ENCODE measurements at places on chromosomes 12 and 14. TPM values are rescaled to one million over a fixed set of nuclear protein-coding genes. Genes with fewer than 3 reads are reported as not detected.

DNA sequence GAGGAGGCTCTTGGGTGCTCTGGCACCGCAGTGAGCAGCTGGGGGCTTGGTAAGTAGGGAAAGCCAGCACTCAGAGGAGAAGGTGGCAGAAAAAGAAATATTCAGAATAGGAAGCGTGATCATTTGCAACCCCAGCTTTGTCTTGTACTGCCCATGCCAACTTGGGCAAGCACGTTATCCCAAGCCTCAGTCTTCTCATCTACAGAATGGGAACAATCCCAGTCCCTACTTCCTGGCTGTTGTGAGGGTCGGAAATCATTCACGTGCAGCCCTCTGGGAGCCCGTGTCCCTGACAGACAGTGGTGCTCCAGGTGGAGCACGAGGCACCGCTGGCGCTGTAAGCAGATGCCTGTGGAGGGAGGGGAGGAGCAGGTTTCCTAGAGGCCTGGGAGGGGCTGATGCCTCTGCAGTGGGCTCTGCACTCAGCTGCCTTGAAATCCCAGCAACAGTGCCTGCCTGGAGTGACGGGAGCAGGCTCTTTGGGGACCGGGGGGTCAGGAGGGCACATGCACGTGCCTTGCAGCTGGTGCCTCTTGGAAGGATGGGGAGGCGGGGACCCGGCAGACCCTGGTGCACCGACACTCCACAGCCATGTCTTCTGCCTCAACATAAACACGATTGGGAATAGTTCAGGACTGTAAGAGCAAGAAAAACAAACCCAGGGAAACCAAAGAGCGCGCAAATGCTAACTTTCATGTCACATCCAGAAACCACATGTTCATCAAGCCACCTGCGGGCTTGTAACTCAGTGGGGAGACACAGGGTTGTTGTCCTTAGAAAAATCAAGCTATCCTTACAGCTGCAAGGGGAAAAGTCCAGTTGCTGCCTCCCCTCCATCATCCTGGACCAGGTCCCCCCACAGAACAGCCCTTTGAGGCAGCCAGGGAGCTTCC, 86.5 kb upstream of the DIO3 start:
- peak; percentile 29 for DNase-seq
- H3K4me1 ChIP-seq = peaks cover 4% of the 10 kb centered on the region
- H3K27ac ChIP-seq = no peak overlapping the region
- H3K27me3 ChIP-seq = no peaks in the 10 kb centered on the region
- no peaks in the 10 kb centered on the region for H3K36me3 ChIP-seq

DNA sequence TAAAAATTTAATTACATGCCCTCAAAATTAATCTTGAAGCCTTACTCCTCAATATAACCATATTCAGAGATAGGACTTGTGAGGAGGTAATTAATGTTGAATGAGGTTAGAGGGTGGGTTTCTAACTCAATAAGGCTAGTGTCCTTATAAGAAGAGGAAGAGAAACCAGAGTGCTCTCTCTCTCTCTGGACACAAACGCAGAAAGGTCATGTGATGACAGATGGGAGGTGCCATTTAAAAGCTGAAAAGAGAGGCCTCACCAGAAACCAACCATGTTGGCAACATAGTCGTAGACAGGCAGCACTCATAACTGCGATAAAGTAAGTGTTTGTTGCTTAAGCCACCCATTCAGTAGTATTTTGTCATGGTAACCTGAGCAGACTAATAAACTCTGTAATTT, 378.5 kb upstream of the LMO3 start:
- H3K4me3 ChIP-seq = no peak overlapping the region
- DNase-seq = no peak
- no peaks in the 10 kb centered on the region for H3K4me1 ChIP-seq
- H3K27ac ChIP-seq = no peak overlapping the region

DNA sequence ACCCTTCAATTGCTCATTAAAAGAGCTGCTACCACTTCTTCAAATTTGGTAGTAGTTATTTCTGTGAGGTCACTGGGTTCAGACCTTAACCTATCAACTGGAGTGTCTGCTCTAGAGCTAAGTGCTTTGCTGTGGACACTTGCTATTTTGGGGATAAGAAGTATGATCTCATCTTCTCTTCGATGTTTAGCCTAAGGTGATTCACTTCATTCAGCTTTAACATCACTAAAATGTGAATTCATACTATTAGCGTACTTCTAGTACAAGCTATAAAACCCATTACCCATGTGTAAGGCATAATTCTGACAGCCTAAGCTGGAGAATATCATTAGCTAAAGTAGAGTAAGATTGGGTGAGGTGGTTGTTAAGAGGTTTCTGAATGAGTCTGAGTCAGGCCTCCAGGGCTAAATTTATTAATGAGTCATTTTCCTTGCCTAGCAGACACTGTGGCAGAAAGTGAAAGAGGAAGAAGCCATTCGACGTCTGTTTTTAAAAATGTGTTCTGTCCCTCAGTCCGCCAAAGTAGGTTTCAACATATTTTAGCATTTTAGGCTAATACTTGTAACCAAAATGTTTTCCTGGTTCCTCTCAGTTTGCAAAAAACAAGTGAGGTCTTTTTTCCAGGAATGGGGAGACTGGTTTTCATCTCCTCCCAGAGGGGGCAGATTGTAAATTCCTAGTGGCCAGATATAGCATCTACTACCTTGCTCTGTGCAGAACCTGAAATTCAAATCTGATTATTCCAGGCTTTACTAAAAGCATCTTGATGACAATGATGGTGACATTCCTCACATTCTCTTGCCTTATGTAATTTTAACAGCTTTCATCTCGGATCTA, 103.6 kb downstream of the SSPN start:
- H3K36me3 ChIP-seq = no peaks in the 10 kb centered on the region
- peak; percentile 90 for DNase-seq
- peak overlapping the region; percentile 44 for H3K27ac ChIP-seq

The AICDA gene
- total RNA-seq = not detected

The DRAM1 gene
- total RNA-seq = 155 TPM

- peaks cover 10% of the 10 kb centered on the region for H3K4me1 ChIP-seq
- H3K27ac ChIP-seq = no peak overlapping the region
- H3K4me3 ChIP-seq = no peak overlapping the region
These were observed 3.0 kb upstream of the GPR162 start for GRCh38 chr12:6818645-6819044.

- DNase-seq = peak; percentile 83
- H3K27ac ChIP-seq = peak overlapping the region; percentile 10
- H3K36me3 ChIP-seq = no peaks in the 10 kb centered on the region
- H3K4me3 ChIP-seq = no peak overlapping the region
- H3K4me1 ChIP-seq = no peaks in the 10 kb centered on the region
- H3K27me3 ChIP-seq = no peaks in the 10 kb centered on the region
These were observed 404.4 kb downstream of the SLC6A15 start for GRCh38 chr12:84507956-84508850.

The LTBP2 gene
- total RNA-seq = 243 TPM

The GPR84 gene
- total RNA-seq = not detected

DNA sequence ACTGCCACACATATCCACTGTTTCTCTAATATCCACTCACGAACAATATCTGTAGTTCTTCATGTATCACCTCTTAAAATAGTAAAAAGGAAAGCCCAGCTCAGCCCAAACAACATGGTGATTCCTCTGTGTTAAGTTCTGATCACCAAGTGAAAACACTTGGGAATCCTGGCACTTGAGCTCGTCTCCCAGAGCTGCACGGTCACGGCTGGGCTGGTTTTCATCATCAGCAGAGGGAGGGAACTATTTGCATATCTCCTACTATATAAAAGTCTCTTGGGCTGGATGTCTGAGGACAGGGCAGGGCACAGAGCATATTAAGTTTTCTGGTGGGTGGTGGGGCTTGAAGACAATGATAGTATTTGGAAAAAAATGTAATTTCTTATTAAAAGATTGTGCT, 870.6 kb downstream of the TMEM121 start:
- H3K27me3 ChIP-seq = no peaks in the 10 kb centered on the region
- H3K4me3 ChIP-seq = no peak overlapping the region
- no peaks in the 10 kb centered on the region for H3K36me3 ChIP-seq

GRCh38 chr12:52209321-52209720, 17.5 kb upstream of the KRT80 start:
- H3K36me3 ChIP-seq = no peaks in the 10 kb centered on the region
- H3K4me1 ChIP-seq = peaks cover 8% of the 10 kb centered on the region
- DNase-seq = no peak

DNA sequence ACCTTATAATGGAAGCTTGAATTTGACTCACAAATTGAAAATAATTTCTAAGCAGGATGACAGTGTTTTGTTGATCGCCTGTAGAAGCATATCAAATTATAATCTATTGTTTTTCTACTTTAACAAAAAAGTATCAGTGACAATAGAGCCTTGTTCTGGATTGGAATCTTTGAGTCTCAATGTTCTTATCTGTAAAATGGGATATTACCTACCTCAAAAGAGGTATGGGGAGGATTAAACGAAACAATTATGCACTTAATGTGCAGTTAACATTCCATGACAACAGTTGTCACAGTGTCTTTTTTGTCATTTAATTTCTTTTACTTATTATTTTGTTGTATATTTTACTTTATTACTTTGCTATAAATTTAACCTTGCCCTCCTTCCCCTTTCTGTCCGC, 1.1 kb downstream of the RTRAF start:
- peaks cover 3% of the 10 kb centered on the region for H3K4me1 ChIP-seq
- no peaks in the 10 kb centered on the region for H3K27me3 ChIP-seq
- no peak for DNase-seq
- H3K4me3 ChIP-seq = peak overlapping the region; percentile 98
- no peak overlapping the region for H3K27ac ChIP-seq
- no peaks in the 10 kb centered on the region for H3K36me3 ChIP-seq

DNA sequence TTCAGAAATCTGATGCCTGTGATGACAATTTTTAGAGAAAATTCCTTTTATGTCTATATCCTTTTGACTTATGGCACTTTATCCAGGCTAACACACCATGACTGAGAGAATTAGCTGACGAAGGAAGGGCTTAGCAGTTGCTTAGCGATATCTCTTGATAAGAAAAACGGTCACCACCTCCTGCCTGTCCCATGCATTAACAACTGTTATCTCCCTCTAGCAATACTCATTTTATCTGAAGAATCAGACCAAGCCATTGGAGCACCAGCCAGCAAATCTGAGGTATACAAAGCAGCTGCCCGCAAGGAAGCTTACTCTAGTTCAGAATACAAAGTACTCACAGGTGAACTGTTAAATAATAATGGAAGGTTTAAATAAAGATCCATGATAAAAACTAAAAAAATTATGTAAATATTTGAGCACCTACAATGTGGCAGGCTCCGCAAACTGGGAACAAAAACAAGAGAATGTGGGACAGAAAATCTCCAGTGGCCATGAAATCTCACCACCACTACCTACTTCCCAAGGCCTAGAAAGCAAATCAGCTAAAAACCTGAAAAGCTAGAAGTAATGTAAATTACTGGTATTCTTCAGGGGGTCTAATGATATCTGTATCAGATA, 24.3 kb downstream of the PPM1H start:
- peaks cover 5% of the 10 kb centered on the region for H3K27me3 ChIP-seq
- no peaks in the 10 kb centered on the region for H3K4me1 ChIP-seq
- no peak for DNase-seq
- no peaks in the 10 kb centered on the region for H3K36me3 ChIP-seq

The DPPA3 gene
- total RNA-seq = not detected

GRCh38 chr14:45246691-45247090, 6.3 kb downstream of the MIS18BP1 start:
- H3K36me3 ChIP-seq = no peaks in the 10 kb centered on the region
- H3K27me3 ChIP-seq = no peaks in the 10 kb centered on the region
- DNase-seq = no peak
- no peak overlapping the region for H3K27ac ChIP-seq

GRCh38 chr12:71599210-71599609, 64.4 kb downstream of the ZFC3H1 start:
- H3K4me3 ChIP-seq = no peak overlapping the region
- no peak overlapping the region for H3K27ac ChIP-seq
- no peaks in the 10 kb centered on the region for H3K36me3 ChIP-seq
- no peaks in the 10 kb centered on the region for H3K27me3 ChIP-seq
- no peaks in the 10 kb centered on the region for H3K4me1 ChIP-seq

The ATN1 gene
- total RNA-seq = 21.5 TPM

DNA sequence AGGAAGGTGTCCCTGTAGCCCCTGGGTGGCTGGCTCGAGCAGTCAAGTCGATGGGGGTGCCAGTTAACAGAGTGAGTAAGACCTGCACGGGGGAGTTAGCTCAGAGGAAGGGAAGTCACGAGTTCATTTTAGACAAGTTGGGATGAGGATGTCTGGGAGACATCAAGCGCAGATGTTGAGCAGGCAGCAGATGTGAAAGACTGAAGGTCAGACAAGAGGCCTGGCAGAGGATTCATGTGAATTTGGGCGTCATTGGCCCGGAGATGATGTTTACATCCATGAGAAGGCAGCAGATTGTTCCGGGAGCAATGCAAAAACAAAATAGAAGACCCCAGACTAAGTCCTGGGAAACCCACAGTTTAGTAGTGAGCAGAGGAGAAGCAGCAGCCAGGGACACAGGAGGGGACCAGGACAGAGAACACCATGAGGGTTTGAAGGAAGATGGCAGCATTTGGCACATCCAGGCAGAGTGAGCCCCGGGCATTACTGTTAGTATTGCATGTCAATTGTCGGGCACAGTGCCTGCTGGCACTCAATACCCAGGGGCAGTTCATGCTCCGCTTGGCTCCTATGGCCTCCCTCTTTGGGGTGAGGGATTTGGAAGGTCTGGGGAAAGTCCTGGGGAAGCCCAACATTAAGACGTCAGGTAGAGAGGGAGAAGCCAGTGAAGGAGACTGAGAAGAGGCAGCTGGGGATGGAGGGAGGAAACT, 15.1 kb downstream of the LTBP2 start:
- H3K36me3 ChIP-seq = peaks cover 16% of the 10 kb centered on the region
- peak overlapping the region; percentile 74 for H3K27ac ChIP-seq
- no peak overlapping the region for H3K4me3 ChIP-seq
- H3K4me1 ChIP-seq = peaks cover 78% of the 10 kb centered on the region
- peak; percentile 92 for DNase-seq

The LRRK2 gene
- 10.8 TPM for total RNA-seq

DNA sequence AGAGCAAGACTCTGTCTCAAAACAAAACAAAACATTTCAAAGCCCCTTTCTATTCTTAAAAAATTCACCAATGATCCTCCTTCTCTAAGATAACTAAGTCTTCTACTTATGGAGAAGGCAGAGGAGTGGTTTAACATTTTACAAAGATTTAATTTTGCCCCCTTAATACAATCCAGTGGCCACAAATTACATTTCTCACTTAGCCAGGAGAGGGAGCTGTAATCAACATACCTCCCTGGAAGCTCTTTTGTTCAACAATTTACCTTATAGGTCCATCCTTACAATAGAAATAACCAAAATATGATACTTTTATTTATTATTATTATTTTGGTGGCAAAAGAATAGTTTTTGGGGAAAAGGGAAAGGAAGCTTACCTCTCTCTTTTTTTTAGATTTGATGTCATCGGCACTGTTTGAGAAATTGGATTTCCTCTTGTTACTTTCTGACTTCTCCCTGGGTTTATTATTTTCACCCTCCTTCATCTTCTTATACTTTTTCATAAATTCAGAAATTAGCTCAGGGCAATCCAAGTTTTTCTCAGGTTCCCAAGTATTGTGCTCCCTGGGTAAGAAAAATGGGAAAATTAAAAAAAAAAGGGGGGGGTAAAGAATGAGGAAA, 28.1 kb downstream of the CBX5 start:
- peak; percentile 64 for DNase-seq
- H3K4me3 ChIP-seq = no peak overlapping the region
- peaks cover 5% of the 10 kb centered on the region for H3K36me3 ChIP-seq
- H3K27me3 ChIP-seq = no peaks in the 10 kb centered on the region
- H3K27ac ChIP-seq = no peak overlapping the region

- H3K27ac ChIP-seq = no peak overlapping the region
- no peaks in the 10 kb centered on the region for H3K4me1 ChIP-seq
- no peak overlapping the region for H3K4me3 ChIP-seq
- no peaks in the 10 kb centered on the region for H3K36me3 ChIP-seq
These were observed 308.4 kb downstream of the BCL11B start for GRCh38 chr14:98963610-98964009.

GRCh38 chr14:35362911-35363374, 41.6 kb downstream of the NFKBIA start:
- peaks cover 30% of the 10 kb centered on the region for H3K4me1 ChIP-seq
- peak overlapping the region; percentile 26 for H3K27ac ChIP-seq
- DNase-seq = peak; percentile 66
- H3K36me3 ChIP-seq = no peaks in the 10 kb centered on the region

The PPM1H gene
- 3.1 TPM for total RNA-seq

All from fibroblast of lung (primary cell).